ENCODE measurements at places on chromosomes 11 and 22.

- no peak for DNase-seq
Measured at GRCh38 chr11:113974741-113975470, at the start of gene HTR3A. Gene HTR3A, plus strand, starts transcription at chr11:113975108. Its CDS starts 218 bp downstream, at chr11:113975326.

DNA sequence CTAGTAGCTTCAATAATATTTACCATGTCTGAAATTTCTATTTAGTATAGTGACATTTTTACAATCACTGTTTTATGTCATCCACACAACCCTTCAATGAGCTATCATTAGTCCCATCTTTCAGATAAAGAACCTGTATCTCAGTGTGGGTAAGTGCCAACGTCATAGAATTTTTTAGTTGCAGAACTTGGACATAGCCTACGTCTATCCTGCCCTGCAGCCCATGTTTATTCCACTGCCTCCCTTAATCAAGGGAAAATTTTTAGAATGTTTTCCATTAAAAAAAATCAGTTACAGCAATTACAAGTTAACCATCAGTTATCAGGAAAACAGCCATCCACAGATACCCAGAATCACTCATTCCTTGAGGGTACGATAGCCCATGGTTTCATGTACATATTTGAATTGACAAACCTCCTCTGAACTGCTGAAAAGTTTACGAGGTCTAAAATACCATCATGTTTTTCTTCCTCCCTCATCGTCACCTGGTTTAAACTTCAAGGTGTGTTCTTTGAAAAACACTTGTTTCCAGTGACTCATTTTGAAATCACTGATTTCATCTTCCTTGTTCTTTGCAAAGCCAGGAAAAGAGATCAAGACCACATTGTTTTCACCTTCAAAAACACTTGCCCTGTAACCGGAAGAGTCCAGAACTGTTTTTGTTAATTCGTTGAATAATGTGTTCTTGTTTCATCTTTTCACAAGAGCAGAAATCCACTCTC is 100.9 kb downstream of the FAM76B start:
- DNase-seq, result no peak

GRCh38 chr11:74926304-74927030 is 22.4 kb downstream of the XRRA1 start:
- DNase-seq, result peak; percentile 27

DNA sequence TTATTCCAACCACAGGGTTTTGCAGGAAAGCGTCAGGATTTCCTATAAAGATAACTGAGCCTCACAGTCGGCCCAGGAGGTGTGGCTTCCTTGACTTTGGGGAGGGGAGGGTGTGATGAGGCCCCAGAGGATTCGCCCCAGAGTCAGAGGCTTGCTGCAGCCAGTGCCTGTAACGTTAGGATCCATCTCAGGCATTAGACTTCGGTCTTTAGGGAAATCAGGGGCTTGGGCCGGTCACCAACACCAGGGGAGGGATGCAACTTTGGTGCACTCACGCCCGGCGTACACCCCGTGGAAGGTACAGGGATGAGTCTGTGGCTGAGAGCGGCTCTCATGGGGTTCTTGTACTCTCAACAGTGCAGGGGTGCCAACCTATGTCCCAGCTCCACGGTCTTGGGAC is 5.7 kb upstream of the ANO1 start:
- DNase-seq, result no peak

DNA sequence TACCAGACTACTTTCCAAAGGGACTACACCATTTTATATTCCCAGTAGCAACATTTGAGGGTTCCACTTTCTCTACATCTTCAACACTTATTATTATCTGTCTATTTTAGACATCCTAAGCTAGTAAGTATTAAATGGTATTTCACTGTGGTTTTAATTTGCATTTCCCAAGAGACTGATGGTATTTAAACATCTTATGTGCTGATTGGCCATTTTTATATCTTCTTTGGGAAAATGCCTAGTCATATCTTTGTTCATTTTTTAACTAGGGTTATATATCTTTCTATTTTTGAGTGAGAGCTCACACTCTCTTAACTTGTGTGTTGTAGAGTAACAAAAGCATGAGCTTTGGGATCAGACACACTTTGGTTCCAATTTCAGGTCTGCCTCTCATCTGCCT is 73.7 kb downstream of the PRCP start:
- no peak for DNase-seq

DNA sequence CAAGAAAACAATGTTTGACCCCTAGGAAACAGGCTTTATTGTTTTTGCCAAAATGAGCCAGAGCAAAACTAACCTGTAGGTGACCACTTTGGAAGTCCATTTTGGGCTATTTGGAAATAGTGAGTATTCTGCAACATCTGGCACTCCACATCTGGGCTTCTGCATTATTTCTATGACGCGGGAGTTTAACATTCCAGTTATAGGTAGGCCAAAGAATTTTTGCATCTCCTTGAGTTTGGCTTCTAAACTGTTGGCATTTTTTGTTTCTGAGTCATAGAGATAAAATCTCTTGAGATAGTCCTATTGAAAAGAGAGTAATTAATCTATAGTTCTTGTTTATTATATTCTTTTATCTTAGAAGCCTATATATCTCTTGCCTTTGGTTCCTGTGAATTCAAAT is 2.9 kb downstream of the MMP7 start:
- no peak for DNase-seq

DNA sequence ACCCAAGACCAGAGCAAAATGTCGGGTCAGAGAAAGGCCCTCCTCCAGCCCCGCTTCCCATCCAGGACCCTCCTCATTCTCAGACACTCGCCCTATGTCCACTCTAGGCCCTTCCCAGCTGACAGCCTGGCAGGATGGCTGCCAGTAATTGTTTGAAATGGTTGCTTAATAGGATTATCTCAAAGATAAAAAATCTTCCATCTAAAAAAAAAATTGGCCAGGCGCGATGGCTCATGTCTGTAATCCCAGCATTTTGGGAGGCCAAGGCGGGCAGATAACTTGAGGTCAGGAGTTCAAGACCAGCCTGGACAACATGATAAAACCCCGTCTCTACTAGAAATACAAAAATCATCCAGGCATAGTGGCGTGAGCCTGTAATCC is 32.4 kb downstream of the SCGB1A1 start:
- DNase-seq, result no peak

- no peak for DNase-seq
Measured at GRCh38 chr11:85531191-85531897, 95.8 kb downstream of the DLG2 start.

DNA sequence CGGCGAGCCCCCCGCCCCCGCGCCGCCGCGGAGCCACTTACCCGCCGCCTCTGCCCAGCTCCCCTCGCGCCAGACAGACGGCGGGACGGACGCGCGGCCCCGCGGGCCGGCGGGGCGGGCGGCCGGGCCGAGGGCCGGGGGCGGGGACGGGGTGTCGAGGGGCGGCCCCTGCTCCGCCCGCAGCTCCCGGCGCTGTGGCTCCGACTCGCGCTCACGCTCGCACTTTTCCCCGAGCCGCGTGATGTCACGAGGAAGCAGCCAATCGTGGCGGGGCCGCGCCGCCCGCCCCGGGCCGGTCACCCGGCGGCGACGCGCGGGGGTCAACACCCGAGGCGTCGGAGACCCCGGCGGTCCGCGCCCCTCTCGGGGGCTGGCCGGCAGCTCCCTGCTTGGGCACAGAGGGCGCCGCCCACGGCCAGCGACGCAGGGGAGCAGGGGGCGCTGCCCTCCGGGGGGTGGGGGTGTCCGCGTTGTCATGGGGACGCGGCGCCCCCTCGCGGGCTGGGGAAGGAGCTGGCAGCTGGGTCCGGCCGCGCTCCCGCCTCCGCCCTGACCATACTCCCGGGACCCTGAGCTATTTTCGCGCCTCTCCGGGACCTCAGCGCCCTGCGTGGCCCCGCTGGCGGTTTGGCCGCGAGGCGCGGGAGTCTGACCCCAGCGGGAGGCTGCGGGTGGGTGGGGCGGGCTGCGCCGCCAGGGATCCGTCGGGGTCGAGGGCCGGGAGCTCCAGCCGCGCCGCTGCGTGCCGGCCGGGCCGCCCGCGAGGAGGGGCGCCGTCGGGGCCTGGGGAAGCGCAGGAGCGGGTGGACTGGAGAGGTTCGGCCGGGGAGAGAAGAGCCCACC is at the start of gene CHRM4:
CHRM4 (minus strand) TSS at position 199 of the 843 bp plus-strand sequence. CDS start 5,219 bp downstream, outside the sequence.
- no peak for DNase-seq

DNA sequence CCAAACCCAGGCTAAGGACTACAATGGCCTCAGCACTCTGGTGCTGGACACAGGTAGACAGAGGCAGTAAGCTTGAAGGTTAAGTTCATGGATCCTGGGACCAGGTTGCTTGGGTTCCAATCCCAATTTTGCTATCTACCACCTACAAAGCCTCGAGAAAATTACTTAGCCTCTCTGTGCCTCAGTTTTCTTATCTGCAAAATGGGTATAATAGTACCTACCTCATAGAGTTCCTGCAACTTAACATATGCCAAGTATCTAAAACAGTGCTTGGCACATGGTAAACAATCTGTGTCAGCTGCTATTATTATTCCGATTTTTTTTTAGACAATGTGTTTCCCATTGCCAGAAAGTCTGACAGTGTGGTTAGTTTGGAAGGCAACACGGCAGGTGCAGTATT is 37.5 kb downstream of the SYN3 start:
- DNase-seq, result no peak

DNA sequence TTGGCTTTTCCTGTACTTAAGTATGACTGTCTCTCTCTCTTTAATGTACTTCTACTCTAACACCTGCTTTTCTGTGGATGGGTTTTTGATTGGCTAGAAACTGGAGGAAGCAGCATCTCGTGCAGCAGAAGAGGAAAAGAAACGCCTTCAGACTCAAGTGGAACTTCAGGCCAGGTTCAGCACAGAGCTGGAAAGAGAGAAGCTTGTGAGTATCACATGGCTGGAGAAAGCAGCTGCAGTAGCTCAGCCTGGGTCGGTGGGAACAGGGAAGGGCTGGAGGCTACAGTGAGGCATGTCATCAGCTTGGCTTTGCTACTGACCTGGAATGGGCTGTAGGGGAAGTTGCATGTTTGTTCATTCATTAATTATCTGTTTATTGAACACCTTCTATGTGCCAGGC is 74.2 kb downstream of the SWAP70 start:
- no peak for DNase-seq

GRCh38 chr11:27280140-27280539 is 82.9 kb downstream of the CCDC34 start:
- DNase-seq, result no peak

GRCh38 chr11:119853581-119854360 is 124.8 kb upstream of the NECTIN1 start:
- DNase-seq, result no peak

DNA sequence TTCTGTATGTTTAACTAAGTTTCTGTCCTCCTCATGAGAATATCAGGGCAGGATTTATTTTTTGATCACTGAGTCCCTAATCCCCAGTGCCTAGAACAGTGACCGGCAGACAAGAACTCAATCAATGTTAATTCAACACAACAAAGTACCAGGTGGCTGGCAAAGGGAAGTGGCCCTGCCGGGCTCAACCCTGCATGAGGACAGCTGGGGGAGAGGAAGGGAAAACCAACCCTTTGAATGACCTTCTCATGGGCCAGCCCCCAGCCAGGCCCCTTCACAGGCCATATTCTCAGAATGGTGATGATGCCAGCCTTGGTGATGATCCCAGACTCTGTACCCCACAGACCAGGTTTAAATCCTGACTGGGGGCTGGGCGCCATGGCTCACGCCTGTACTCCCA is 1.4 kb upstream of the MFNG start:
- no peak for DNase-seq

- no peak for DNase-seq
Measured at GRCh38 chr22:22210889-22211833, 33.4 kb upstream of the VPREB1 start.

DNA sequence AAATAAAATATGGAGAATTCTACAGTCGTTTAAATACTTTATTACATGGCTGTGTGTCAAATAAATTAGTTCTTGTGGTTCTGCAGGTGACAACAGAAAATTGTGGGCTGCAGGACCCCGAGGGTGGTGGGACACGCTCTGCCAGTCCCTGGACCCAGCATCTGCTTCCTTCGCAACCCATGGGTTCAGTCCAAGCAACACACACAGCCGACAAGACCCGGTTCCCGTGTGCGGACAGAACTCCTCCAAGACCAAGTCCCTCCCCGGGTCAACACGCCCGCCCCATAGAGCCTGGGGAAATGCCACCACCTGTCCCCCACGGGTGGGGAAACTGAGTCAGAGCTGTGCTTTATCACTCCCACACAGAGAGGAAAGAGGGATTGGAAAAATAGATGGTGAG is 238.9 kb downstream of the BRD1 start:
- no peak for DNase-seq

DNA sequence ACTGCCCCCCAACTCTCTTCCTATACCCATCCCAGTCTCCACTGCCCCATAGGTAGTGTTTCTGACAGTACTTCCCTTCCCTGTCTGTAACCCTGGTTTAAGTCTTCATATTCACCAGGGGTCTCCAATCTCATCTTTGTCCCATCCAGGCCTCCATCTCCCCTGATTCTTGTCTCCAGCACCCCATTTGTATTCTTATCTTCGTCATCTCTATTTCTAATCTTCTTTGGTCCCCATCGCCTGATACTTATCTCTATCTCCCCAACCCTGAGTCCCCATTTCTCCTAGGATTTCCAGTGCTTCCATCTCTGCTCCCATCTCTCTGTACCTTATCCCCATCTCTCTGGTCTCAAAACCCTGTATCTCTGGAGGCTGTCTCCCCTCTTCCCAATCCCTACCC is 1.8 kb downstream of the PHOX2A start:
- no peak for DNase-seq

DNA sequence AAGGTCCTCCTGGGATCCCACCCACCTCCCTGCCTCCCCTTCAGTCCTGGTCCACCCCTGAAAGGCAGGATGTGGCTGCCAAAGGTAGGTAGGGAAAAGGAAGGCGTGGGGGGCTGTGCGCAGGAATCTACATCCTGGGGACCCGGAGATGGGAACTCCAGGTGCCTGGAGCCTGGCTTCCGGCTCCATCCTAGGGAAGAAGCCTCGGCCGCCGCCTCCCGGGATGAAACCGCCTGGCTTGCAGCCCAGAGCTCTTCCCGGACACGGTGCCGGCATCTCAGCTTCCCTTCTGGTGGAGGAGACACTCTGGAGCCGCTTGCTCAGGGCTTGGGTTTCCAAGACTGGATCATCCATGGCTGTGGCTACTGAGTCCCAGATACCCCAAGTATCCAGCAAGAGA is 33.3 kb upstream of the PDGFB start:
- DNase-seq, result no peak

DNA sequence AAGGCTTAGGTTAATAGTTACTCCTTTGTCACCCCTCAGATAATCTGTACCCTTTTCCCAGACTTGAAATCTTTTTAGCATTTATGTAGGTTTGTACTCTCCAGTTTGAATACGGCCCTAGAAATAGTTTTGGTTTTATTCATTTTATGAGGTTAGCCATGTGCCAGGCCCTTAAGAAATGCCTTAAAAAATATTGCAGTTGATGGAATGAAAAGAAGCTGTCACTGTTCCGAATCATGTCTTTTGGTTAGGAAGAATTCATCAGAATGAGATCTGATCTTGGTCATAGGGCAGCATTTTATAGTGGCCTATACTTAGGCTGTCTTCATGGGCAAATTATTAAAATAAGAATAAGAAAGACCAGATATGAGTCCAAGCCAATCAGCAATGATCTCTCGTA is 14.8 kb upstream of the PRSS23 start:
- no peak for DNase-seq

GRCh38 chr11:122398167-122398566 is 257.4 kb upstream of the UBASH3B start:
- no peak for DNase-seq

GRCh38 chr11:125443767-125444311 is 52.2 kb downstream of the FEZ1 start:
- DNase-seq, result no peak

GRCh38 chr22:30565341-30565740 is 9.1 kb downstream of the GAL3ST1 start:
- no peak for DNase-seq
